ENCODE measurements at places on chromosomes 7 and 10.

DNA sequence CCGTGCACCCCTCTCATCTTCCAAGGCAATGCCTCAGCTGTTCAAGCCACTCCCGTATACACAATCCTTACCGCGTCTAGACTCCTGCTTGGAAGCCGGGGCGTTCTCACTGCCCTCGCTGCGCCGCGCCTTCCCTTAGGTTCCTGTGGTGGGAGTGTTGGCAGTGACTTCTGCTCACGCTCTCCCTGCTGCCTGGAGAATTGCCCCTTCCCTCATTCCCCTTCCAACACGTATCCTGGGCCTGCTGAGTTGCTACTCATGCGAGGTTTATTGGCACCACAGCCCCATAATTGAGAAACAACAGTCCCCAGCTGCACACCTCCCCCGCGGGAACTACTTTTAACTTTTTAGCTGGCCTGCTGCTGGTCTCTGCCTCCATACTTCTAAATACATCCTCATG, 31.9 kb downstream of the RBM17 start:
- H3K27me3 ChIP-seq = no peaks in the 10 kb centered on the region
- DNase-seq = no peak
- H3K4me1 ChIP-seq = peaks cover 29% of the 10 kb centered on the region
- H3K4me3 ChIP-seq = no peak overlapping the region
- H3K36me3 ChIP-seq = peaks cover 2% of the 10 kb centered on the region
- H3K27ac ChIP-seq = no peak overlapping the region

GRCh38 chr7:103686763-103687162, 240.8 kb upstream of the SLC26A5 start:
- no peak overlapping the region for H3K4me3 ChIP-seq
- DNase-seq = no peak
- no peak overlapping the region for H3K27ac ChIP-seq
- H3K27me3 ChIP-seq = no peaks in the 10 kb centered on the region
- H3K4me1 ChIP-seq = no peaks in the 10 kb centered on the region

- no peak overlapping the region for H3K4me3 ChIP-seq
- no peak overlapping the region for H3K27ac ChIP-seq
- no peaks in the 10 kb centered on the region for H3K4me1 ChIP-seq
- no peaks in the 10 kb centered on the region for H3K36me3 ChIP-seq
- no peaks in the 10 kb centered on the region for H3K27me3 ChIP-seq
Measured at GRCh38 chr7:104584620-104585019, 256.2 kb downstream of the LHFPL3 start.

- H3K4me3 ChIP-seq = no peak overlapping the region
- peaks cover 39% of the 10 kb centered on the region for H3K36me3 ChIP-seq
- no peak for DNase-seq
- no peaks in the 10 kb centered on the region for H3K27me3 ChIP-seq
- no peaks in the 10 kb centered on the region for H3K4me1 ChIP-seq
Measured at GRCh38 chr10:102384053-102384452, 11.5 kb upstream of the NFKB2 start.

DNA sequence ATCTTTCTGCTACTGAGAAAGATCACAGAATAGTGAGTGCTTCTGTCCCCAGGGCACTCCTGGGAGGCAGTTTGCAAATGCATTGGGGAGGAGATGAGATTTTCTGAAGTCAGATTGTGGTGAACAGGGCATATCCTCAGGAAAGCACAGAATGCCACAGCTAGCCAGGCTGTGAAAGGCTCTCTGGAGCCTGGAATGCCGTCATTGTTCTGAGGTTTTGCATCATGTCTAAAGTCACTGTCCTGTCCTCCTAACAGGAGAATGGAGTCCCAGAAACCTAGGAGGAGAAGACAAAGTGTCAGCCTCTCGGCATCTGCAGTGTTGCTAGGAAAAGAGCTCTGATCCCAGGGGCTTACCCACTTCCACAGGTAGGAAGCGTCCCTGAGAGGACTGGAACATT, 69.2 kb upstream of the IGFBP3 start:
- no peak overlapping the region for H3K4me3 ChIP-seq
- H3K36me3 ChIP-seq = no peaks in the 10 kb centered on the region
- H3K27ac ChIP-seq = no peak overlapping the region
- no peak for DNase-seq
- H3K27me3 ChIP-seq = no peaks in the 10 kb centered on the region

- DNase-seq = no peak
- no peaks in the 10 kb centered on the region for H3K36me3 ChIP-seq
- peaks cover 72% of the 10 kb centered on the region for H3K27me3 ChIP-seq
- no peak overlapping the region for H3K27ac ChIP-seq
- H3K4me1 ChIP-seq = peaks cover 15% of the 10 kb centered on the region
- no peak overlapping the region for H3K4me3 ChIP-seq
Measured at GRCh38 chr10:70331160-70331485, 47.3 kb upstream of the NPFFR1 start.

GRCh38 chr7:137903382-137904169, 56.8 kb upstream of the DGKI start:
- H3K36me3 ChIP-seq = peaks cover 15% of the 10 kb centered on the region
- no peak overlapping the region for H3K27ac ChIP-seq
- H3K27me3 ChIP-seq = no peaks in the 10 kb centered on the region
- H3K4me3 ChIP-seq = no peak overlapping the region
- H3K4me1 ChIP-seq = peaks cover 13% of the 10 kb centered on the region

DNA sequence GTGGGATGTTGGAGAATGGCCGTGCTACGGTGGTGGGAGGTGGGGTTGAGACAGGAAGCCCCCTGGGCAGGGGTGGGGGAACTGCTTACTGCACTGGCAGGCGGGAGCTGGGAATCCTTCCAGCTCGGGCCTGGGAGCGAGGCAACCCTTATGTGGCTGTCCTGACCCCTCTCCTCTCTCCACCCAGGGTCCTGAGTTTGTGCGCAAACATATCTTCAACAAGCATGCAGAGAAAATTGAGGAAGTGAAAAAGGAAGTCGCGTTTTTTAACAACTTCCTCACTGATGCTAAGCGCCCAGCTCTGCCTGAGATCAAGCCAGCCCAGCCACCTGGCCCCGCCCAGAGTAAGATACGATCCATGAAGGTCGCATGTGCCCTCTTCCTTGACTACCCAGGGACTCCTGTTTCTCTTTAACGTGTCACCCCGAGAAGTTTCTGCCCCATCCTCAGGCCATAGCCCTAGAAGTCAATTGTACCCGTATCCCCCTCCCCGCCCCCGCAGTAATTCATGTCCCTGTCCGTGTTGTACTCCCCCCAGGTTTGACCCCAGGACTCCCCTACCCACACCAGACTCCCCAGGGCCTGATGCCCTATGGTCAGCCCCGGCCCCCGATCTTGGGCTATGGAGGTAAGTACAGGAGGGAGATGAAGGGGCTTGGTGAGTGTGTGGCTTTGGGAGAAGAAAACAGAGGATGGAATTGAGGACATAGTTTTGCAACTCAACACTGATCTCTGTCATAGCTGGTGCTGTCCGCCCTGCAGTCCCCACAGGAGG, 1.8 kb downstream of the UFSP1 start:
- peak; percentile 87 for DNase-seq
- peak overlapping the region; percentile 15 for H3K27ac ChIP-seq
- H3K27me3 ChIP-seq = peaks cover 7% of the 10 kb centered on the region
- H3K36me3 ChIP-seq = peaks cover 38% of the 10 kb centered on the region
- H3K4me3 ChIP-seq = peak overlapping the region; percentile 4
- peaks cover 63% of the 10 kb centered on the region for H3K4me1 ChIP-seq

DNA sequence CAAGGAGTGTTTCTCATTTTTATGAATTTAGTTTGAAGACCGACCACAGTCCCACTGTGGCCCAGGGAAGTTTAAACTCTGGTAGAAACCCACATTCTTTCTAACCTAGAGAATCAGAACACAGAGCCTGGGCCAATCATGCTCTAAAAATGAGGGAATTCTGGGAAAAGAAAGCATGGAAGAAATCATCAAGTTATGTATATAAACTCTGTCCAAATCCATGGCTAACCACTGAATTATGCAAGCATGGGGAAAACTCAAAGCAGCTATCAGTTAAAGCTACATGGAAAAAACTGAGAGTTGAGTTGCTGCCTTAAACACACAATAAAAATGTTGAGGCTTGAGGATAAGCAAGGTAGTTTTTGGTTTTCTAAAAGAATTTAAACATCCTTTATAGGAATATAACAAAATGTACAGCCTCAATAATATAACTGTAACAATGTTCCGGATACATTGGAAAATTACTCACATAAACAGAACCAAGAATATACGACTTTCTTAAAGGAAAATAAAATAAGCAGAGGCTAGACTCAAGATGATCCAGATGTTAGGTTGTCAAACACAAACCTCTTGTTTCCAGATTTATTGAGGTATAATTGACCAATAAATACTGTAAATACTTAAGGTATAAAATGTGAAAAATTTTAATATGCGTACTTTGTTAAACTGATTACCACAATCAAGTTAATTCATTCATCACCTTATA, 311.2 kb upstream of the GNAI1 start:
- H3K4me1 ChIP-seq = no peaks in the 10 kb centered on the region
- H3K27ac ChIP-seq = no peak overlapping the region
- H3K27me3 ChIP-seq = no peaks in the 10 kb centered on the region
- DNase-seq = no peak
- H3K36me3 ChIP-seq = no peaks in the 10 kb centered on the region

DNA sequence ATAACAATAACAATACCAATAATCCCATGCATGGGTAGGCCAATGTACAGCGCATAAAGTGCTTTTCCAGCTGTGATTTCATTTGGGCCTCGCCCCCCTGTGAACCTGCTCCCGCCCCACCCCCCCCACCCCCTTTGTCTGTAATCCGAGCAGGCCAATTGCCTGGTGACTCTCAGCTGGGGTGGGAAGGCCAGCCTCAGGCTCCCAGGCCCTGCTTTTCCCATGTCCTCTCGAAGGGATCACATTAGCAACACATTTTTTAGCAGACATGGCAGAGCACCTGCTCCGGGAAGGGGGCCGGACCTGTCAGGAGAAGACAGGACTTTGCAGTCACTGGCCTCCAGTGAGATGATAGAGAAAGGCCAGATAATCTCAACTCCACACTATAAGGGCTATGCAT, 439.3 kb downstream of the RPS24 start:
- H3K27ac ChIP-seq = no peak overlapping the region
- no peak for DNase-seq
- no peak overlapping the region for H3K4me3 ChIP-seq
- H3K36me3 ChIP-seq = no peaks in the 10 kb centered on the region
- H3K4me1 ChIP-seq = no peaks in the 10 kb centered on the region

DNA sequence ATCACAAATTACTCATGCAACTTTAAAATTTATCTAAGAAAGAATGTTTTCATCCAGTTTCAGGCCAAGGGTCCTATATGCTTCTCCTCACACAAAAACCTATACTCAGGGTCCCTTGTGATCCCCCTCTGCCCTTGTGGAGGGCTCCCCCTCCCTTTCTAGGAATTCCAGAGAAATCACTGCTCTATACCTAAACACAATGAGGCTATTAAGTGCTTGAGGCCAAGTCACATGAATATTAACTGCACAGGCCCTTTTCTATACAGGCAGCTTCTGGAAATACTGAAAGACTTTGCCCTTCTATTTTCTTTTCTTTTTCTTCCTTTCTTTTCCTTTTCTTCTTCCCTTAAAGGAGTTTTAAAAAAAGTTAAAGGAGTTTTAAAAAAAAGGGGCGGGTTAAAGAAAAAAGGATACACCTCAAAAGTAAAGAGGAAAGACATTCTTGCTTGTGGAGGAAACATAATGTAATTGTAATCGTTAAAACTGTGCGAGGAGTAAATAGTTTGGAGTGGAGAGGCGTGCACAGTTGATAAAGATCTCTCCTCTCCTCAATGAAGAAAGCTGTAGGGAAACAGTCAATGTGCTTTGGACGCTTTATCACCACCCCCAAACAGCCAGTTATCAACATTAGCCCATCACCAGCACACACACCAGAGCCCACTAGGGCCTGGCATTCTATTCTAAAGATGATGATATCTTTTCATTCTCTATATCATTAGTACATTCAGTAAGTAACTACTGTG, 16.4 kb downstream of the GRB10 start:
- no peak overlapping the region for H3K27ac ChIP-seq
- H3K36me3 ChIP-seq = no peaks in the 10 kb centered on the region
- no peak overlapping the region for H3K4me3 ChIP-seq
- no peak for DNase-seq
- no peaks in the 10 kb centered on the region for H3K27me3 ChIP-seq

DNA sequence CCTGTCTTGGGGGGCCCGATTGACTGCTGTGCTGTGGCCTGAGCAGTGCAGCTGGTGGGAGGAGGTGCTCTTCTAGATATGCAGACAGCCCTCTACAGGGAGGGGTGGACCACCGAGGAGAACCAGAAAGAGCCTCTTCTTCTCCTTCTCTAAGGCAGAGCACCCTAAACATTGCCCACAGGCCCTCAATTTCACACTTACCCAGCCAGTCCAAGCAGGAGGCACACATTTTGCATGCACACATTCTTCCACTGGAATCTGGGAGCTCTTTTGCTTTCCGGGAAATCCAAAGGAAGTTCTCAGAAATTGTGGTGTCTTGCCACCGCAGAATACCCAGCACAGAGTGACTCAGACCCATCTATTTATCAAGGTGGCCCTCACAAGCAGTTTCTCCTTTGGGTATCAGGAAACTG, 45.8 kb downstream of the EEPD1 start:
- no peaks in the 10 kb centered on the region for H3K36me3 ChIP-seq
- H3K4me3 ChIP-seq = no peak overlapping the region
- no peak for DNase-seq
- no peaks in the 10 kb centered on the region for H3K27me3 ChIP-seq

DNA sequence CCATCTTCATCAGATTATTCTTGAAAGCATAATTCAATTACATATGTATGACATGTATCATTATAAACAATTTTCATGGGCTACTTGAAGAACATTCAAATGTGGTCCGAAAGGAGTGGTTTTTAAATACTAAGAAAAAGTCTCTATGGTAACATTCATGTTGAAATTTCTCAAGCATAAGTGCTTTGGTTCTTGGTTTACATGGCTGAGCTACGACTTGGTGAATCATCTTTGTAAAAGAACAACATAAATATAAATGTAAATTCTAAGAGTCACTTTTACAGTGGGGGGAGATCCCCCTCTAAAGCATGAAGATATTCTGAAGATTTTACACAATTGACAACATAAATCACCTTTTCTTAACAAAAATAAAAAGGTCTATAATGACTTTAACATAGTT, 118.6 kb downstream of the MAGI2 start:
- no peaks in the 10 kb centered on the region for H3K27me3 ChIP-seq
- H3K4me1 ChIP-seq = no peaks in the 10 kb centered on the region
- no peak overlapping the region for H3K27ac ChIP-seq
- no peak for DNase-seq

DNA sequence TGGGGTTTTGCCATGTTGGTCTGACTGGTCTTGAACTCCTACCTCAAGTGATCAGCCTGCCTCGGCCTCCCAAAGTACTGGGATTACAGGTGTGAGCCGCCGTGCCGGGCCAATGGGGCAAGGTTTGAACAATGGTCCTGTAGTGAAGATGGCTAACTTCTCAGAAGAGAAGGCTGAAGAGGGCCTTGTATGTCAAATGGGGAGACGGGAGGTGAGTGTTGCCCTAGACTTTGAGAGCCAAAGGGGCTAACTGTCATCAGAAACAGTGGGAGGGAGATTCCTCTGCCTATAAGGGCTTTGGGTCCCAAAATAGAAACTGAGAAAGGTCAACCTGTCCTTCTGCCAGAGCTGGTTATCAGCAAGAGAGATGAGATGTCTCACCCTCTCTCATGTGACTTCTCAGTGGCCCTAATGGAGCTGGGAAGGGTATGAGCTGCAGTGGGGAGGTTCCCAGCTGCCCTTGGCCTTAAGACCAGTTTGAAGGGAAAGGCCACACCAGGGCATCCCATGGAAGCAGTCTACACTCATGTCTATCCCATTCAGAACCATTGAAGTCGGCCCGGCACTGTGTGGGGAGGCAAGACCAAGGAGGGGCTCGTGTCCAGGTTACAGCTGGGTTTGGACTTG, 1.3 kb upstream of the SAMD8 start:
- peak overlapping the region; percentile 77 for H3K27ac ChIP-seq
- no peaks in the 10 kb centered on the region for H3K36me3 ChIP-seq
- H3K4me1 ChIP-seq = peaks cover 17% of the 10 kb centered on the region
- no peak for DNase-seq
